ENCODE measurements at places on chromosomes 2 and 18.

- DNase-seq = no peak
Observed at GRCh38 chr2:107627164-107627563, 199.5 kb upstream of the RGPD4 start.

- no peak for DNase-seq
Observed at GRCh38 chr2:99543247-99543646, 53.4 kb upstream of the REV1 start.

DNA sequence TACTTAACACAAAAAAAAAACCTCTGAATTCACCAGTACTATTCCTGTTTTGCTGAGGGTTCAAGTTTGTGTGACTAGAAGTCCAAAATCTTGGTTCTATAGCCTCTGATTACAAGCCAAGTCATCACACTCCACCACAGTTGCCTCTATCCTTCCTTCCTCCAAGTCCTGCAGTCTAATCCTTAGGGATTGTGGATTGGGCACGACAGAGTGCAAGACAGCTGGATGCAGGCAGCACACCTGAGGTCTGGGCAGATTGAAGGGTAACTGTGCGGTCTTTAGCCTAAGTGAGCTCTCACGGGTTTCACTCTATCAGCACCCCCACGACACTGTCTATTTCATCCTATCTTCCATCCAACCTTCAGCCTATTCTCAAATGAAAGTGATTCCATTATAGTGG is 299.4 kb upstream of the ID2 start:
- no peak for DNase-seq

DNA sequence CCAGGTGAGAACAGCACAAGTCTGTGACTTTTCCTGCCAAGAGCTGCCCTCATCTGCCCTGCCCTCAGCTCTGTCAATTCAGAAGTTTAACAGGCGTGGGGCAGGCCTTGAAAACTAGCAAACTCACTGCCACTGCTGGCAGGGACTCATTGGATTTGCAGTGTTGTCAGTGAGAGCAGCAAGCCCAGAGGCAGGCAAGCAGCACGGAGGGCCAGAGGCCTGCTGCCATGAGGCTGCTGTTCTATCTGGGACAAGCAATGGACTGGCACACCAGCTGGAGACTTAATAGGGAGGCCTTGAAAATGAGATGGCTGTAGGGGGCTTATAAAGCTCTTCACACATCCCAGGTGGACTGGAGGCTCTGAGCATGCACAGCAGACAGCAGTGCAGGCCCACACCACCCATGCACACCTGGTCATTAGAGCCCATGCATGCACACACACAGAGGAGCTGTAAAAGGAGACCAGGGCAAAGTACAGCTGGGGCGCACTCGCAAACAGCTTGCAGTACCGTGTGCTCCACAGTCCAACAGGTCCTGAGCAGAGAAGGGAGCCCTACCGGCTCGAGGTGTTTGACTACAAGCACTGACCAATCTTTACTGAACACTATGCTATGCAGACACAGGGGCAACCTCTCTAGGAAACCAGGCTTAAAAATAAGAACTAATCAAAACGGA is 28.7 kb downstream of the MGAT4A start:
- no peak for DNase-seq

- DNase-seq = no peak
Observed at GRCh38 chr18:46625069-46625468, 32.0 kb downstream of the LOXHD1 start.

- no peak for DNase-seq
Observed at GRCh38 chr2:212364112-212364985, 174.3 kb downstream of the ERBB4 start.

DNA sequence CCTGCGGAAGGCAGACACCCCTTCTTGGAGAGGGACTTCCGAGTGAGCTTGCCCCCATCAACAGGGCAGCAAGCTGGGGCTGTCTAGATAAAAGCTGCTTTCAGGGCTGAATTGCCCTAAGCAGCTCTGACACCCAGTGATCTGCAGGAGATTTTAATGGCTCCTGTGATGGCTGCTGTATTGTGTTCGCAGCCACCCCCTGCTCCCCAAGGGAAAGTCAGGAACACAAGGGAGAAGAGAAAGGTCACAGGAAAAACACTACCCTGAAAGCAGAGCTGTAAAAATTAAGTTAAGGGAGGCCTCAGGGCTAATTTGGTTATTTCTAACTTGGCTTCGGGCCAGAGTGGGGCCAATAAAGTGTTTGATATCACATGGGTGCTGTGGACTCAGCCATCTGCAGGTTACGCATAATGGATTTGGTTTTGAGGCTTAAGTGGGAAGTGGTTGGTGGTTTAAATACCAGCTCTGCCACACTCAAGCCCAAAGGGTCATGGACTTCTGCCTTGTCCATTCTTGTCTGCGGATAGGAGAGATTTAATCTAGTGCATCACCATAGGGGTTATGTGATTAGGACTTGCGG is 147.6 kb downstream of the CLIP4 start:
- peak; percentile 17 for DNase-seq

Measured in NCI-H1092 (cell line).